ENCODE measurements at places on chromosomes 5 and 9.

GRCh38 chr5:85906460-85906859 lies 711.3 kb upstream of the COX7C start:
- no peak for DNase-seq

GRCh38 chr5:127216898-127217675 lies 73.5 kb upstream of the MEGF10 start:
- no peak for DNase-seq

DNA sequence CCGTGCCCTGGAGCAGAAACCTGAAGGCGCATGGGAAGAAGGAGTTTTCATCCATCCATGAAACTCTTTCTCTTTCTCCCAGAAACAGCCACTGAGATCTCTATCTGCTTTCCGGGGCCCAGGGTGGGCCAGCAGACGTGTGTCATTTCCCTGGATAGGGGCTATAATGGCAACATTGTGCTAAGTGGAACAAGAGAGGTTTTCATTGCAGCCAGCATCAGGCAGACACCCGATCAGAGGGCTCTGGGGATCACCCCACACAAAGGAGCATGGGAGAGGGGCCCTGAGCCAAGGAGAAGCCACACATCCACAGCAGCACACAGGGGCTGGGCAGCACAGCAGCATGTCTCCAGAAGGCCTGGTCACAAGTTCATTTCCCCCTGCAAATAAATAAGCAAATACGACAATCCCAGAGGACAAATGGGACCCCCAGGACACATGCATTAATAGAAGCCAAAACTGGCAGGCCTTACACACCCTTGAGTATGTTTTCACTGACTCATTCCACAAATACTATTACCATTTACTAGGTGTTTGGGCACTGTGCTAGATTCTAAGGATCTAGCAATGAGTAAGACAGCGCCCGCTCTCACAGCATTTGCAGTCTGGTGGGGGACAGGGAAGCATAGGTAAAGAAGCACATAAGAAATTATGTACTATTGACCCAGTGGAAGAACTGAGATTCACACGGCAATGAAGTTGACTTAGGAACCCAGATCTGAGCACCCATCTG lies 4.3 kb upstream of the AFAP1L1 start:
- DNase-seq: no peak

DNA sequence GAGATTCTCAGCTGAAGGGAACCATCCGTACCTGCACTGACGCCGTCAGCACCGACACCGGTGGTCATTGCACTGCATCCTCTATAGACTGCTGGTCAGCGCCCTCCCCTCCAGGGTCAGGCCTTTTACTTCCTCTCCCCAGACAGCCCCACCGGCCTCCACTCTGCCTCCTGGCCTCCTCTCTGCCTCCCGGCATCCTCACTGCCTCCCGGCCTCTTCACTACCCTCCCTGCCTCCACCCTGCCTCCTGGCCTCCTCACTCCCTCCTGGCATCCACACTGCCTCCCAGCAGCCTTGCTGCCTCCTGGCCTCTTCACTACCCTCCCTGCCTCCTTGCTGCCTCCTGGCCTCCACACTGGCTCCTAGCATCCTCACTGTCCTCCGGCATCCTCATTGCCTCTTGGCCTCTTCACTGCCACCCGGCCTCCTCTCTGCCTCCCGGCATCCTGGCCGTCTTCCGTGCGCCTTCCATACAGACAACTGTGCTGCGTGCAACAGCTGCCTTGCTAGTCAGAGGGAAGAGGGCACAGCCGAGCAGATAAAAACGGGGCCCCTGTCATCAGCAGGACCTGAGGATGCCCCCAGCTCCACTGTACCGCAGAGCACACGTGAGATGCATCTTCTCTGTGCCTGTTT lies 62.0 kb downstream of the VAV2 start:
- no peak for DNase-seq

DNA sequence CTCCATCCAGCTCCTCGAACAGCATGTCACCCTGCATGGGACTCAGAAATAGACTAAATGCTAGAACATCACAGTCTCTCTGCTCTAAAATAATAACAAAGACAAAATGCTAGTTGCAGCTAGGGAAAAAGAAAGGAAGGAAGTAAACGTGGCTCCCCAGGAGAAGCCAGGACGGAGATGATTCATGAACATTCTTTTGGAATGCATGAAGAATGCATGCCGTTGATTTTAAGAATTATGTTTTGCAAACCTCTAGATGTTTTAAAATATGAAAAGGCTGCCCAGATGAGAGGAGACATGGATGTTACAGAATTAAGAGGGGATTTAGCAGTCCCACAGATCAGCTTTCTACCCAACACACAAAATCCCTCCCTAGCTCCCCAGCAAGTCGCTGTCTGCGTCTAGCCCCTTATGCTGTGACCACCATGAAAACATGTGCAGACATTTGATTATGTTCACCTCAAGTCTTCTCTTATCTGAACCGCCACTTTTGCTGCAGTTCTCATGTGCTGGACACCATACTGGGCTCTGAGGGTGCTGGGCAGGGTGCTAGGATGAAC lies 139.4 kb upstream of the LMX1B start:
- no peak for DNase-seq

- DNase-seq: peak; percentile 14
These were observed 510.9 kb upstream of the ZNF608 start for GRCh38 chr5:125257057-125257972.

DNA sequence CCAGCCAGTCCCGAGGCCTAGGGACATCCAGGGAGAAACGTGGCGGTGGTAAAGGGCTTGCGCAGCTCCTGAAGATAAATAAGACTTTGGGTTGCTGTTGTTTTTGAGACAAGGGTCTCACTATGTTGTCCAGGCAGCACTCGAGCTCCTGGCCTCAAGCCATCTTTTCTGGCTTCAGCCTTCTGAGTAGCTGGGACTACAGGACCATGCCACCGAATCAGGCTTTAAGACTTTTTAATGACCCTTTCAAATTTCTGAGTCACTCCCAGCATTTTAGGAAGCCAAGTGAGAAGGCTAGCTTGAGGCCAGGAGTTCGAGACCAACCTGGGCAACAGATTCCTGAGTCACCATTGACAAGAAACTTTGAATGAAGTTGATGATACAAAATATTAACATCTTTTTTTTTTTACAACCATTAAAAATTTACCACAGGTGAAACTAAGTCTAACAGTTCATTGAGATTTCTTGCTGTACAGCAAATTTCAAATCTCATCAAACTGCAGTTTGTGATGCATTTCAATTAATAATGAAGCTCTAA lies 817 bp upstream of the GNE start:
- no peak for DNase-seq

GRCh38 chr9:23824830-23825591 lies 1.0 kb downstream of the ELAVL2 start:
- DNase-seq: peak; percentile 24

GRCh38 chr5:128645581-128645980 lies 107.5 kb upstream of the FBN2 start:
- no peak for DNase-seq

Data from NCI-H2171 treated with DMSO at 0.1 percent for 48 hours (cell line).